Astrocyte (in vitro differentiated cells and primary cell): ENCODE measurements at places on chromosomes 4 and X.

DNA sequence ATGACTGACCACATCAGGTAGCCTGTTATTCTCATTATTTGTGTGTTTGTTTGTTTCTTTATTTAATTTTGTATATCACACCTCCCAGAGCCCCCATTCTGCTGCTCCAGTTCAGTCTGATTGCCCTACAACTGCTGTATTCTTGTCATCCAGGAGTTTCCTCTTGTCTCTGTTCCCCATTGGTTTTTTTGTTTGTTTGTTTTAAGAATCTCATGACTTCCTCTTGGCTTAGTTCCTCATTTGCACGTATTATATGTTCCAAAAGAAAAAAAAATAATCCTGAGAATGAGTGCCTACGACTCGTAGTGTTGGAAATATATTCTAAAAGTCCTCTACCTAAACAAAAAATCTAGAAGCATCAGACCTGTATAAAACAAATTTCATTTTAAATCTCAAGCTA, 142.3 kb upstream of the SLIT2 start:
- H3K27ac ChIP-seq: no peak overlapping the region
- no peaks in the 10 kb centered on the region for H3K36me3 ChIP-seq
- no peak overlapping the region for H3K4me3 ChIP-seq
- H3K27me3 ChIP-seq: no peaks in the 10 kb centered on the region

GRCh38 chr4:26171941-26172340, 148.9 kb upstream of the RBPJ start:
- H3K36me3 ChIP-seq: no peaks in the 10 kb centered on the region
- DNase-seq: peak; percentile 94
- H3K4me3 ChIP-seq: no peak overlapping the region
- peak overlapping the region; percentile 19 for H3K27ac ChIP-seq

DNA sequence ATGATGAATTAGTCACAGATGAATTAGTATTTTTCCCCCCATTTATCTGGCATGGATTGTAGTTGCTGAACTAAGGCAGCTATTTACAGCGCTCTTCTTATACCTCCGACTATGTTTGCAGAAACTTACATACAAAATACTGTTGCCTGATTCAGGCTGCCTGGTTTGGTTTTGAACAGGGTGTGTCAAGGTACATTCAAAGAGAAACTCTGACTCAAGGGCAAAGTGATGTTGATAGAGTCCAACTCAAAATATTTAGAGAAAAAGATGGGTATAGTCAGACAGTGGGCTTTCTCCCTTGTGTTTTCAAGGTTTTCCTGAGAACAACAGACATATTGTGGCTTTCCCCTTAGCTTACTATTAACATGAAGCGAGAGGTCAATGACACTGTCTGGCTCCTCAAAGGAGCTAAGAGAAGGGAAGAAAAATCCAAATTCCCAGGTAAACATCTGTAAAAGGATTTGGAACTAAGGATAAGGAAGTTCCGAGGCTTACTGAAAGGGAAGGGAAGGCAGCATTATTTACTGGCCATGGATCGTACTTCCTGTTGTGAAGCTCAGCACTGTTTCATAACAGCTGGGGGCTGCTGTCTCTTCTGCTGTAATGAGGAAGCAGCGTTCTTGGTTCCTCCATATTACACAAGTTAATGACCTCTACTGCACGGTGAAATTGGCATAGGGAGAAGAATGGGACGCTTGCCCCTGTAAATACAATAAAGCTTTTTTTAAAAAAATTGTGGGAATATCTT, 30.9 kb downstream of the FAM9C start:
- no peak overlapping the region for H3K27ac ChIP-seq
- no peaks in the 10 kb centered on the region for H3K36me3 ChIP-seq
- DNase-seq: no peak
- H3K27me3 ChIP-seq: no peaks in the 10 kb centered on the region
- H3K4me1 ChIP-seq: no peaks in the 10 kb centered on the region
- H3K4me3 ChIP-seq: no peak overlapping the region

DNA sequence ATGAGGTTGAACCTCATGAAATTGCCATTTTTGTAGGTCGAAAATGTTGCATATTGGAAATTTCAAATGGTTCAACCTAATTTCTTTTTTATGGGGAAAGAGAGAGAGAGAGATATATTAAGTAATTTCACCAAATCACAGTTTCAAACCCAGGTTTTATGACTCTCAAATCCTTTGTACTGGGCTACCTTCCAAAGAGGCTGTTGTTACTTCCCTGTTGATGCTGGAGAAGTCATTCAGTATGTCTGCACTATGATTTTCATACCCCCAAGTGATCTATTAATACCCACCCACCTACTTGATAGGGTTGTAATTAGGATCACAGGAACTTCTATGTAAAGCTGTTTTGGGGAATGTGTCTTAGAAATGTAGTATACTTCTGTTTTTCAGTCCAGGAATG, 109.9 kb downstream of the ZNF330 start:
- no peak for DNase-seq
- no peaks in the 10 kb centered on the region for H3K27me3 ChIP-seq
- H3K4me1 ChIP-seq: no peaks in the 10 kb centered on the region
- H3K4me3 ChIP-seq: no peak overlapping the region

GRCh38 chr4:88002786-88003185, 4.6 kb upstream of the PKD2 start:
- peaks cover 6% of the 10 kb centered on the region for H3K4me1 ChIP-seq
- no peaks in the 10 kb centered on the region for H3K36me3 ChIP-seq
- no peak overlapping the region for H3K4me3 ChIP-seq
- H3K27ac ChIP-seq: peak overlapping the region; percentile 11
- H3K27me3 ChIP-seq: no peaks in the 10 kb centered on the region

- H3K36me3 ChIP-seq: no peaks in the 10 kb centered on the region
- no peak for DNase-seq
- H3K4me1 ChIP-seq: no peaks in the 10 kb centered on the region
- no peak overlapping the region for H3K27ac ChIP-seq
- no peak overlapping the region for H3K4me3 ChIP-seq
- H3K27me3 ChIP-seq: no peaks in the 10 kb centered on the region
Measured at GRCh38 chr4:124386648-124387047, 325.9 kb downstream of the ANKRD50 start.

DNA sequence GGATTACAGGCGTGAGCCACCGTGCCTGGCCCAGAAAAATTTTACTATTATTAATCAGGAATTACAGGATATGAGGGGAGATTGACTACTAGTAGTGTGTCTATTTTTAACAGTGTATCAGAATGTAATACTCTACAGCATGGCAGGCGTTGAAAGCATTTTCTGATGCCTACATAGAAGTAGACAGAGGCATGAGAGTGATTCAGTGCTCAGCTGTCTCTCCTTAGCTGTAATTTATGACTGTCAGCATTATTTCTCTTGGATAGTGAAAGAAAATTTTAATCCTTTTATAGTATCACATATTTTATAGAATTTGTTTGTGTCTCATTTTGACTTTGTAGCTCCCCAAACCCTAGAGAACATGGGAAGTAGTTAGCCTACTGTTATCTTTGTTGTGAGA, 20.7 kb downstream of the ARHGAP24 start:
- no peak overlapping the region for H3K27ac ChIP-seq
- H3K4me1 ChIP-seq: peaks cover 17% of the 10 kb centered on the region

DNA sequence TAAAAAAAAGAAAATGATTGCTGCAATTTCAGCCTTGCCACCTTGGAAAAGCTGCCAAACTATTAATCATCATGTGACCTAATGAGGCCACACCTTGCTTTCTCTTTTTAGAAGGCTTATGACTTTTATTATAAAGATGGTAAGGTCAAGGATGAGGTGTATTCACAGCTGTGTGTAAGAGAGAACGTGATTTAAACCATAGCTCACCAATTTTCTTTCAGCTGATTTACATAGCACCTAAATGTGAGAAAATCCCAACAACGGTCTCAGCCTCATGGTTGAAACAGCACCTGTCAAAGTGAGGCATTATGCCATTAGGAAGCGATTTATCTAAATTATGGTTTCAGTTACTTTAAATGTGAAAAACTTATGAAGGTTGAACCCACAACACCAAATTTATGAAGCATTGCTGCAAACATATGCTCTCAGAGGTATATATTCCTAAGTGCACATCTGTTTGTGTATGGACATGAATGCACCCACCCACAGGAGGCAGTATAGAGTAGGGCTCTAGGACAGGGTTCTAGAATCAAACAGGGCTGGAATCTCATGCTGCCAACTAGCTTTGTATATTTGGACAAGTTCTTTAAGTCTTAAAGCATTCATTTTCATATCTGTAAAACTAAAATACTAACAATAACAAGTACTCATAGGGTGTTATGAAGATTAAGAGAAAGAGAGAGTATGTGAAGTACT, 40.7 kb downstream of the ANXA3 start:
- no peak overlapping the region for H3K4me3 ChIP-seq
- H3K27me3 ChIP-seq: no peaks in the 10 kb centered on the region
- no peak for DNase-seq
- no peak overlapping the region for H3K27ac ChIP-seq
- no peaks in the 10 kb centered on the region for H3K4me1 ChIP-seq

GRCh38 chrX:96683997-96684338, 674 bp upstream of the DIAPH2 start:
- peaks cover 7% of the 10 kb centered on the region for H3K4me1 ChIP-seq
- H3K27ac ChIP-seq: no peak overlapping the region
- H3K27me3 ChIP-seq: no peaks in the 10 kb centered on the region
- peak overlapping the region; percentile 72 for H3K4me3 ChIP-seq

DNA sequence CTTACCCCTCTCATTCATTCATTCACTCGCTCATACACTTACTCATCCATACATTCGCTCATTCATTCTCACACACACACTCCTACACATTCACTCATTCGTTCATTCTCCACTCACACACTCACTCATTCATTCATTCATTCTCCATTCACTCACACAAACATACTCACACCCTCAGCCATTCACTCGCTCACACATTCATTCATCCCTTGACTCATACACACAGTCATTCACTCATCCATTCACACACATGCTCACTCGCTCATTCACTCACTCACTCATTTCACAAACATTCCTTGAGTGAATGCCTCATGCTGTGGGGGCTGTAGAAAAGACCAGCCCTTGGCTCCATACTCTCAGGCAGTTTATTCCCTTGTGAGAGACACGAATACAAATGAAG, 151.1 kb upstream of the MAMLD1 start:
- H3K27me3 ChIP-seq: no peaks in the 10 kb centered on the region
- peak; percentile 64 for DNase-seq
- H3K4me1 ChIP-seq: peaks cover 6% of the 10 kb centered on the region
- no peaks in the 10 kb centered on the region for H3K36me3 ChIP-seq
- H3K27ac ChIP-seq: no peak overlapping the region
- H3K4me3 ChIP-seq: no peak overlapping the region

DNA sequence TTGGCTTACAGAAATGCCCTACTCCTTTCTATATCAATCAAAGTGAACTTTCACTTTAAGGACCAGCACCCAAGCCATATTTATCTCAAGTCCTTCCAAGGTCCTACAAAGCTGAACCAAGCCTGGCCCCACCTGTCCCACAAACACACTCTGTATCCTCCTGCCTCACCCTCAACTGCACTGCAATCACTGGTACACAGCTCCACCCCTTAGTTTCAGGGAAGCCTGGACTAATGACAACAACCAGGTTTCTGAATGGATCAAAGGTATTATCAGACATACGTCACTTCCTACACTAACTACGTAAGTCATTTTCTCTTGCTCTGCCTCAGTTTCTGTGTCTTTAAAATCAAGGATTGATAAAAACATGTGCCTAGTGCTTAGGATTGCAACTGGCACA, 205.6 kb upstream of the HS3ST1 start:
- no peaks in the 10 kb centered on the region for H3K27me3 ChIP-seq
- H3K4me3 ChIP-seq: no peak overlapping the region
- H3K27ac ChIP-seq: no peak overlapping the region
- H3K36me3 ChIP-seq: no peaks in the 10 kb centered on the region
- H3K4me1 ChIP-seq: peaks cover 16% of the 10 kb centered on the region

- H3K27me3 ChIP-seq: no peaks in the 10 kb centered on the region
- H3K27ac ChIP-seq: no peak overlapping the region
- H3K4me3 ChIP-seq: no peak overlapping the region
- no peaks in the 10 kb centered on the region for H3K4me1 ChIP-seq
- DNase-seq: no peak
- H3K36me3 ChIP-seq: no peaks in the 10 kb centered on the region
Measured at GRCh38 chrX:134452596-134452995, 7.4 kb upstream of the HPRT1 start.

- H3K4me1 ChIP-seq: peaks cover 59% of the 10 kb centered on the region
- peaks cover 70% of the 10 kb centered on the region for H3K36me3 ChIP-seq
- H3K4me3 ChIP-seq: no peak overlapping the region
- peak; percentile 97 for DNase-seq
Measured at GRCh38 chr4:7813674-7814073, 126.0 kb downstream of the AFAP1 start.

- no peaks in the 10 kb centered on the region for H3K36me3 ChIP-seq
- H3K4me3 ChIP-seq: no peak overlapping the region
- H3K27ac ChIP-seq: no peak overlapping the region
- H3K4me1 ChIP-seq: no peaks in the 10 kb centered on the region
- no peak for DNase-seq
- H3K27me3 ChIP-seq: no peaks in the 10 kb centered on the region
Measured at GRCh38 chr4:12411072-12411471, 982.4 kb upstream of the HS3ST1 start.

- DNase-seq: peak; percentile 18
- H3K36me3 ChIP-seq: no peaks in the 10 kb centered on the region
- H3K27ac ChIP-seq: peak overlapping the region; percentile 21
- H3K4me3 ChIP-seq: peak overlapping the region; percentile 73
- no peaks in the 10 kb centered on the region for H3K27me3 ChIP-seq
- peaks cover 9% of the 10 kb centered on the region for H3K4me1 ChIP-seq
Measured at GRCh38 chr4:104491481-104492182, 3.1 kb downstream of the CXXC4 start.

DNA sequence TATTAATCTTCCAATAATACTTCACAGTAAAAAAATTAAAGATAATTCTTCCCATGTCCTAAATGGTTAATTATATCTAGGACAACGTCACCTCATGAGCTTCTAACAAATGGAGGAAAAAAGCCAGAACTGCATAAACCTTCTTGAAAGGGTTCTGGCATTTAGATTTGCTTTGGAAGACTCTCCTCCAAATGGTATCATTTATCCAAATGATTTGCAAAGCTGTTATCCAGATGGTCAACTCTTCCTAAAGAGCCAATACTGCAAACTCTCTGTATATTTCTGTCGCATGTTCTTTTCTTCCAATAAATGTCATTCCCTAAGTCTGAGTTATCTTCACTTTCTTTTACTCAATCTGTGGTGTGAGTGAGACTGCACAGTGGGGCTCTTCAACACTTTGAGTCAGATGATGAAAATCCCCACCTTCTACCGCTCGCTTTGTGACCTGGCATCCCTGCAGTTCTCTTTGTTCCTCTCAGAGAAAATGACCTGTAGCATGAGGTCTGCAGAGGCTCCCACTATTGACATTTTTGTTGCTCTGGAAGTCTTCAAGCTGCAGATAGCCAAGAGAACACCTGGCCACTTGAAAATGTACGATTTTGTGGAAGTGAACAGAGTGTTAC, 52.9 kb downstream of the TMEM150C start:
- no peak overlapping the region for H3K4me3 ChIP-seq
- H3K27ac ChIP-seq: no peak overlapping the region
- DNase-seq: no peak
- no peaks in the 10 kb centered on the region for H3K36me3 ChIP-seq
- H3K27me3 ChIP-seq: peaks cover 3% of the 10 kb centered on the region
- H3K4me1 ChIP-seq: no peaks in the 10 kb centered on the region

GRCh38 chrX:155115174-155115819, 44.0 kb downstream of the BRCC3 start:
- DNase-seq: no peak
- no peaks in the 10 kb centered on the region for H3K36me3 ChIP-seq
- no peak overlapping the region for H3K4me3 ChIP-seq
- no peaks in the 10 kb centered on the region for H3K27me3 ChIP-seq

GRCh38 chr4:12729384-12729783, 754.8 kb downstream of the RAB28 start:
- H3K36me3 ChIP-seq: no peaks in the 10 kb centered on the region
- DNase-seq: peak; percentile 1
- peaks cover 2% of the 10 kb centered on the region for H3K27me3 ChIP-seq
- H3K4me3 ChIP-seq: no peak overlapping the region
- no peaks in the 10 kb centered on the region for H3K4me1 ChIP-seq
